Liver (tissue), 10 donors: ENCODE measurements at places on chromosomes 13 and 19.

GRCh38 chr13:48629277-48629676 is 24.5 kb upstream of the CYSLTR2 start:
- DNase-seq = no peak

- no peak for DNase-seq
Measured at GRCh38 chr13:105762096-105762495, 773.4 kb downstream of the EFNB2 start.

DNA sequence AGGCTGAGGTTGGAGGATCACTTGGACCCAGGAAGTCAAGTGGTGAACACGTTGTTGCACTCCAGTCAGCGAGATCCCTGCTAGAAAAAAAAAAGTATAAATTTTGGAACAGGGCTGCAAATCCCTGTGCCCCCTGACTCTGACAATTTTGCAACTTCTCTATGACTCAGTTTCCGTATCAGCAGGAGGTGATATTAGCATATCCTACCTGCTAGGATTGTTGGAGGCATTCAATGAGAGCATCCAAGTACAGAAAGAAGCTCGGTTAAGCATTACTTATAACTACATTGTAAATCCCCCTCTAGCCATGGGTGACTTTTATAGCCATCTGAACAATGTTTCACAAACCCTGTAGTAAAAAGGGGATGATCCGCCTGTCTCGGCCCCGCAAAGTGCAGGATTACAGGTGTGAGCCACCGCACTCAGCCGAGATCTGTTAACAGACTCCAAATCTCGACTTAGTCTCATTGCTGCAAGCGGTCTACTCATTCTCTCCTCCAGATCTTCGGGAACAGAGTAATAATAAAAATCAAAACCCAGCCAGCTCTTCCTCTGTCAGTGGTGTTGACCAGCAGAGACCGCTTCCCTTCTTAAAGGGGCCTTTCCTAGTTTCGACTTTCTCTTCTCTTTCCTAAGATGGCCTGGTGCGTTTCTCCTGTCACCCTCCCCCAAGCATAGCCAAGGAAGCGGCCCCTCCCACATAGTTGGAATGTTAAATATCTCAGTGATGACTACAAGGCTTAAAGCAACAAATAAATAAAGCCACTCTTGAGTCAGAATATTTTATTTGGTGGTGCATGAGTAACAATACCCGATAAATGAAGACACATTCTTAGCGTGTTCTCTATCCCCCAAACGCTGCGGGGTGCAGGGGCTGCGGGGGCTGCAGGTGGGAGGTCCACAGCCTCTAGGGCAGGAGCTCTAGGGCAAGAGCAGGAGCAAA is 10.3 kb upstream of the BICRA start:
- no peak for DNase-seq

DNA sequence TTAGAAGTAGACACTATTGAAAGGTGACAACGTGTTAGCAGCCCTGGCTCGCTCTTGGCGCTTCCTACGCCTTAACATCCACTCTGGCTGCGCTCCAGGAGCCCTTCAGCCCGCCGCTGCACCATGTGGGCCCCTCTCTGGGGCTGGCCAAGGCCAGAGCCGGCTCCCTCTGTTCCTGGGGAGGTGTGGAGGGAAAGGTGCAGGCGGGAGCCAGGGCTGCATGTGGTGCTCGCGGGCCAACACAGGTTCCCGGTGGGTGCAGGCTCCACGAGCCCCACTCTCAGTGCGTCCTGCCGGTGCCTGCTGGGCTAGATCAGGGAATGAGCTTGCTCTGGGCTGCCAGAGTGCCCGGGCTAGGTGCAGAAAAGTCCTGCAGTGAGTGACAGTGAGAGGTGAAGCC is 1284.3 kb downstream of the OLFM4 start:
- DNase-seq = no peak

- no peak for DNase-seq
Measured at GRCh38 chr13:23609874-23610576, 39.8 kb downstream of the TNFRSF19 start.

- no peak for DNase-seq
Measured at GRCh38 chr19:30373593-30373992, 1.4 kb downstream of the ZNF536 start.

DNA sequence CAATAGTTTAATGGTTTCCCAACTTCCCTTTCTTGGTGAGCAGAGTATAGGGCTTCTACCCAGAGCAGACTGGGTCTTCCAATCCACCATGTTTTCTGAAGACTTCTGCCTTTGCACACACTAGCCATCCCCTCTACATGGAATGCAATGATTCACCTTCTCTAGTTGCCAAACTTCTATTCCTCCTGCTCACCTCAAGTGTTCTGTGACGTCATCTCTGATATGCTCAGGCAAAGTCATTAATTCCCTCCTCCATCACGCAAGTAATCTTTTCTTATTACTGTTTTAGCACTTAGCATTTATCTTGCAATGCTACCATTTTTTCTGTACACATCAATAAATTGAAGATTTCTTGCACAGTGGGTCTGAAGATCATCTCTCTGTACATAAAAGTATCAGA is 174.2 kb downstream of the RBM26 start:
- no peak for DNase-seq

DNA sequence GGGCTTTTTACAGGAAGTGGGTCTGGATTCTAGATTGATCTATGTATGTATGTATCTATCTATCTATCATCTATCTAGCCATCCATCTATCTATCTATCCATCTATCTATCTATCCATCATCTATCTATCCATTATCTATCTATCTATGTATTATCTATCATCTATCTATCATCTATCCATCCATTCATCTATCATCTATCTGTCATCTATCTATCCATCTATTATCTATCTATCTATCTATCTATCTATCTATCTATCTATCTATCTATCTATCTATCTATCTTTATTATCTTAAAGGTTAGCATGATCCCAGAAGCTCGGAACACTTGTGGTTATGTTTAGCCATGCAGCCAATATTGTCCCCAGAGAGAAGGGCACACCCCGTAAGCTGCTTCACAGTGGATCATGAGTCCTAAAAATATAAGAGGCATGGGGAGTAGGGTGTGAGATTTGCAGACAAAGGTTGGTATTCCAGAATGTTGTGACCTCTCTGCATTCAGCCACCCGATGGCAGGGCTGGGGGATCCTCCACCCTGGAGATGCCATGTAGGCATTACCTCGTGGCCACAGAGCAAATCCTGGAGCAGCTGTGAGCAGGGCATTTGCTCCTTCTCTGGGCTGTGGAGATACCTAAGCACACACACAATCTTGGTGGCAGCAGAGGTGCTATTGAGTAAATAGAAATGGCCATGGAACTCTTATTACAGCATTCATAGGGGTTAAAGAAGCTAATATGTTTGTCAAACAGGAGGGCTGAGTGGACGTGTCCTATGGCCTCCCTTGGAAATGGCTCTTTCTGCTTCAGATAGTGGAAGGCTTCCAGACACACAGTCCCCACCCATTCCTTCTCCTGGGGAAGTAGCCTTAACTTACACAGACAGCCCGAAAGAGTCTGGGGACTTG is 310.0 kb upstream of the TSHZ3 start:
- DNase-seq = no peak

- no peak for DNase-seq
Measured at GRCh38 chr13:101979825-101980224, 422.0 kb downstream of the FGF14 start.
